ENCODE measurements at places on chromosomes 2 and 18.

DNA sequence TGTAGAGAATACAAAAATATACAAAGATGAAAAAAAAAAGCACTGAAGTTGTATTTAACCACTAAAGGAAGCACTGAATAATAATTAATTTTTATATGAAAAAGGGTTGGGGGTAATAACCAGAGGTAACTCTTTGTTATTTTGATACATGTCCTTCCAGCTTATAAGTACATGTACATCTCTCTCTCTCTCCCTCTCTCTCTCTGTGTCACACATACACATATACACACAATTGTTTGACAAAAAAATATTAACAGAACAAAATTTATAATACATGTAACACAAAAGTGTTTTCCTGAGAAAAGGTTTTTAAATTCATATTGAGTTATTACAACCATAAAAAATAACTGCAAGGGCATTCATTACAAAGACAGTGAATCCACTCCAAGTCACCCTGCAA, 4.6 kb downstream of the WIPF1 start:
- DNase-seq, result no peak

DNA sequence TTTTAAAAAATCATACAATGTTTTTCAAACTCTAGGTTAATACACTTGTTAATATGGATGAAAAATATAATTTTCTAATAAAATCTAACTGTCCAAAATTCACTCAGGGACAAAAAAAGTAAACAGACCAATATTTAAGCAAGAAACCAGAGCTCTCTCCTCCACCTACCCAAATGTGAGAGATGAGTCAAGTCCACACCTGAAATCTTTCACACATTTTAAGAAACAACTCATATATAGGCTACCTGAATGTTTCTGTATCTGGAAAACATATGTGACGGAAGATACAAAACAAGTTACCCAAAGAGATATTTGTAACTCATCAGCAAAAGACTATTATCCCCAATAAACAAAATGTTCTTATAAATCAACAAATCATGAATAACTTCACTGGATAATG, 20.2 kb downstream of the ZNF516 start:
- no peak for DNase-seq

DNA sequence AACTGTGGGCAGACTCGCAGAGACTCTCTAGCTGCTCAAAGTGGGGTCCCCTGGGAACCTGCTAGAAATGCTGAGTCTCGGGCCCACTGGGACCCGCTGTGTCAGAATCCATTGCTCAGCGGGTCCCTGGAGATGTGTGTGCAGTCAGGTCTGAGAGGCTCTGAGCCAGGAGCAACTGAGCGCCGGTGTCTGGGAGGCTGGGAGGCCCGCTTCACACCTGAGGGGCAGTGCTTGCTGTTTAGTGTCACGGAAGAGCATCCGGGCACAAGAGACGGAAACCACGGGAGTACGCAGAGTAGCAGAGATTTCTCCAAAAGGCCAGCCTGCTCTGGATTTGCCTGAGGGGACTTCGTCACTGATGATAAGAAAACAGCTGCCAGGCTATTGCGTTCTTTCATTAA, 70.1 kb downstream of the EDAR start:
- no peak for DNase-seq

GRCh38 chr2:210198326-210198725, 26.9 kb downstream of the ACADL start:
- no peak for DNase-seq

- DNase-seq, result no peak
These were observed 50.7 kb downstream of the ATIC start for GRCh38 chr2:215362562-215362904.

GRCh38 chr2:189287982-189288521, 108.5 kb upstream of the COL5A2 start:
- peak; percentile 59 for DNase-seq

DNA sequence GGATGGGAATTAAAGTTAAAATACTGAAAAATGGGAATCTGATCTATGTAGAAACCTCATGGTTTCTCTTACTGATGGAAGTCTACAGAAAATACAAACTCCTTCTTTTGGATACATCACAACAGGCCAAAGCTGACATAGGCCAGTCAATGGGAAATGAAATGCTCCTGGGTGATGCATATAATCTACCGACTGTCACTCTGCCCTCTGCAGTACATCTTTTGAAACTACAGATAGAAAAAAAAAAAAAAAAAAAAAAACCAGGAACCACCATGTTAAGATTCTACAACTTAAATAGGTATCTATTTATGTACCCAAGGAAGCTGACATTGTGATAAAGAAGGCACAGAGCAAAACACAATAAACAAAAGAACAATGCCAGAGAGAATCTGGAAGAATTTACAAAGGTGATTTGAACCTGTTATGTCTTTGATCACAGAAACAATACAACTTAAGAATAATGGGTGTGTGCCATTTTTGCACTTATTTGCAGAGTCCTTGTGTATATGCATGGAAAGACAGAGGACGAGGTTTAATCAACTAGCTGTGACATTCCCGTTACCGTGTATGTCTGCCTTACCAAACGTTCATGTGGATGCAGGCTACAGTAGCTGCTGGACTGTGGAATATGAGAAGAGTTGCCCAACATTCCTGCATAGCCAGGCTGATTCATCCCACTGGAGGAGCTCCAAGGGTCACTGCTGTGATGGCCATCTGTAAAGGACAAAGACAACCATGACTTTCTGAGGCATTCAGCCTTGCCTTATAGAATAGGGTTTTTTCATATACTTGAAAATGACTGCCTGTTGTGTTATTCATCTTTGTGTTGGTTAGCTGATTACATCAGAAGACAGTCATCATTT, 312.7 kb downstream of the TCF4 start:
- DNase-seq, result peak; percentile 57

GRCh38 chr2:10169053-10169578, 46.6 kb downstream of the RRM2 start:
- peak; percentile 17 for DNase-seq

DNA sequence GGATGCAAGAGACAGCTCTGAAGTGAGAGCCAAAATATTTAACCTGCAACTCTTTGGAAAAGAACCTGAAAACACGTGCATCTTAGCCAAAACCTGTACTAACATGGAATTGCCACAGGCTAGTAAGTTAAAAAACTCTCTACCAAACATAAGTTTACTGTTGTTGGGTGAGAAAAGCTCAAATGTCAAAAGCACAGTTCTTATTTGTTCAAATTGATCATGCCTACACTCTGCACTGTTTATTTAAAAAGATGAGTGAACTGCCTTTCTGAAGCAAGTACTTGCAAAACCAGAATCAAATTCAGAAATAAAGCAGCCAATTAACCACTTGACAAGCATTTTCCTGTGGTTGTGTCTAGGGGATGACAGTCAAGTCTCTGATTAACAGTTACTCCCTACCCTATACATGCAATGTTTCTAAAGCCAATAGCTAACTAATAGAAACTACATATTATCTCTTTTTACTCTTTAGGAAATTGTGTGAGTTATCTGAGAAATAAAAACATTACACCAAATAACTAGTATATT, 5.6 kb downstream of the IKZF2 start:
- no peak for DNase-seq

DNA sequence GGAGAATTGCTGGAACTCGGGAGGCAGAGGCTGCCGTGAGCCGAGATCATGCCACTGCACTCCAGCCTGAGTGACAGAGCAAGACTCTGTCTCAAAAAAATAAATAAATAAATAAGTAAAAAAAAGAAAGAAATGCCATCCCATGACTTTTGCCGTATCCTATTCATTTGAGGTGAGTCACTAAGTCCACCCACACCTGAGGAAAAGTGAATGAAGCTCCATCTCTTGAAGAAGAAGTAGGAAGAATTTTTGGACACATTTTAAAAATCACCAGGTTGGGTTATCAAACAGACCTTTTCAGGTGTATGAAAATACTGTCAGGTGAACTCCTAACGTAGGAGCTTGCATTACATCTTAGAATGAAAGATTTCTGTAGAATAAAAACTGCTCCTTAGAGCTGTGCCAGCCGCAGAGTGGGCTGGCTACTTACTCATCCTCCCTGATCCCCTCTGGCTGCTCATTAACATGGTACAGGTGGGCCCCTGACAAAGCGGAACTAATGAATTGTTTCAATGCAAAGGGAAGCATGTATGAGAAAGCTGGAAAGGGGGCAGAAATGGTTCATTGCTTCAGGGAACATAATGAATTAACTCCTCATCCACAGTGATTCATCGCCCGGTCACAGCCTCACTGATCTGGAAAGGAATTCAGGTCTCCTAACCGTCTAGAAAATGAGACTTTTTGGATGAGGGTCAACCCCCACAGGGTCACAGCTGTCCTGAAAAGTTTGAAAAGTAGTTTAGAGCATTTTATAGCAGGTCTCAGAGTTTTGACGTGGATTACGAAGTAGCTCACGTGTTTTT, 191.4 kb downstream of the SPP2 start:
- no peak for DNase-seq

DNA sequence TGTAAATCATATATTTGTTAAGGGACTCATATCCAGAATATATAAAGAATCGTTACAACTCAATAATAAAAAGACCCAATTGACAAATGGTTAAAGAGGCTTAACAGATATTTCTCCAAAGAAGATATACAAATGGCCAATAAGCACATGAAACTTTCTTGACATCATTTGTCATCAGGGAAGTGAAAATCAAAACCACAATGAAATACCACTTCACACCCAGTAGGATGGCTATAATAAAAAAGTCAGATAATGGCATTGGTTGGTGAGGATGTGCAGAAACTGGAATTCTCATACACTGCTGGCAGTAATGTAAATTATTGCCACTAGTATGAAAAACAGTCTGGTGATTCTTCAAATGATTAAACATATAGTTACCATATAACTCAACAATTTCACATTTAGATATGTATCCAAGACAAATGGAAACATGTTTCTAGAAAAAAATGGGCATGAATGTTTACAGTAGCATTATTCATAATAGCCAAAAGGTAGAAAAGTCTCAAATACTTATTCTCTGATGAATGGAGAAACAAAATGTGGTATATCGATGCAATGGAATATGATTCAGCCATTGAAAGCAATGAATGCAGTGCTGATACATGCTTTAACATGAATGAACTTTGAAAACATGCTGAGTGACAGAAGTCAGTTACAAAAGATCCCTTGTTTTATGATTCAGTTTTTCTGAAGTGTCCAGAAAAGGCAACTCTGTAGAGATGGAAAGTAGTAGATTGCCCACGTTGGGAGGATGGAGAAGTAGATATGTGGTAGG, 304.6 kb upstream of the ZEB2 start:
- no peak for DNase-seq

- DNase-seq, result no peak
These were observed 127.1 kb upstream of the TTC39C start for GRCh38 chr18:23887493-23887892.

- peak; percentile 60 for DNase-seq
These were observed 776 bp upstream of the SPEG start for GRCh38 chr2:219433666-219434467.

DNA sequence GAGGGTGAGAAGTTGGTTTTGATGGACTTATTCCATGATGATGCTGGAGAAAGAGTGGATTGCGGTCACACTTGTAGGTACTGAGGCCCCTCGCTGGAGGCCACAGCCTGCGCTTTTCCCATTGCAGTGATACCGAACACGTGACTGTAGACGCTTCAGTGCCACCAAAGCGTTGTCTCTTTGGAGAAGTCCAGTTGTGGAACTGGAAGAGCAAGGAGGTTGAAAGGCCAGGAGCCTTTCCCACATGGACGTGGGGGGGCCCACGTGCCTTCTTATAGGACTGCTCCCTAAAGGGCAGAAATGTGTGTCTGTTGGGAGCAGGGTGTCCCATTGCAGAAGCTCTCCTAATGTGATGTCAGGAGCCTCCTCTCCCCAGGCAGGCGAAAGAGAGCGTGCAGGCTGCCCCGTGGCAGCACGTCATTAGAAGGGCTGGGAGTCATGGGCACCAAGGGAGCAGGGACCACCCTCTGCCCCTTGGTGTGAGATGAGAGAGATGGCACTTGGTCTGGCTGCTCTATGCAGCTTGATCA, 31.5 kb downstream of the LPIN1 start:
- DNase-seq, result no peak

GRCh38 chr2:28729698-28730097, 21.9 kb upstream of the PPP1CB start:
- no peak for DNase-seq

DNA sequence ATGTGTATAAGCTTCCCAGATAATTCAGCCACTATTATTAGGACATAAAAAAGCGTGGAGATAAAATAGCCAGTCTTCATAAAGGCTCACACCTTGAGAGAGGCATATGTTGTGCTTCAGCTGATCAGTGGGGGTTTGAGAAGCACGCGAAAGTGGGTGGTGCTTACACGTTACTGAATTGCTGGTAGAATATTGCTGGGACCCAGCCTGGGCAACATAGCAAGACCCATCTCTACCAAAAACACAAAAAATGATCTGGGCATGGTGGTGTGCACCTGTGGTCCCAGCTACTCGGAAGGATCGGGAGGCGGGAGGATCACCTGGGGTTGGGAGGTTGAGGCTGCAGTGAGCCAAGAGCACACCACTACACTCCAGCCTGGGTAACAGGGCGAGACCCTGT, 74.9 kb upstream of the MBOAT2 start:
- no peak for DNase-seq

GRCh38 chr2:240233885-240234502, 93.5 kb upstream of the OTOS start:
- DNase-seq, result no peak

DNA sequence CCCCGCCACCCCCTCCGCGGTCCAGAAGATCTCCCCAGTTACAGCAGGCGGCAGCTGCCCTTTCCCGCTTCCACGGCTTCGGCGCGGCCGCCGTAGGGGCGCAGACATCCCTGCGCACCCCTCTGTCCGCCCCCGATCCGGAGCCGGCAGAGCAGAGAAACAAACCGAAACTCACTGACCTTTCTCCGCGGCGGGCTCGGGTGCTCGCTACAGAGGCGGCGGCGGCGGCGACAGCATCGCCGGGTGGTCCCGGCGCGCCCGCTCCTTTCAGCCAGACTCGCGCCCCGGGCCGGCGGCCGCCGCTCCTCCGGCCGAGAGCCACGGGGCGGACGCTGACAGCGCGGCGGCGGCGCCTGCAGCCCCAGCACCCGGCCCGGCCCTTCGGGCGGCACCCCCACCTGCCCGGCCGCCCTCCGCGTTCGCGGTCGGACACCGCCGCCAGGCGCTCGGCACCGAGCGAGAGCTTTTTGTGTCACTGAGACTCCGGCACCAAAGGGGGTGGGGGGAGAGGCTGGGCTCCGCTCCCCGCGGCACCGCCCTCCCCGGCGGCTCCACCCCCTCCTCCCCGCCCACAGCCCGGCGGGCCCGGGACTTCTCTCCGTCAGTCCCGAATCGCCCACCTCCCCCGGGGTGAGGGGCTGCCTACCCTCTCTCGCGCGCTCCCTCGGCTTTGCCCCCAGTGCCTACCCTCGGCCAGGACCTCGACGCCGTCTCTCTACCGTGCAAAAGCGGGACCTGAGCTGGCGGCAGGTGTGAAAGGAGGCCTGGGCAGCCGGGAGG, 1.4 kb upstream of the RNF152 start:
- DNase-seq, result peak; percentile 8

- DNase-seq, result no peak
These were observed 20.2 kb downstream of the PSTPIP2 start for GRCh38 chr18:46051731-46052461.

All from NAMALWA (cell line).